Fibroblast of the conjunctiva (primary cell): ENCODE measurements at places on chromosomes 7 and 10.
A peak's percentile ranks its signal among the peaks of the same experiment; 100 is the strongest.

DNA sequence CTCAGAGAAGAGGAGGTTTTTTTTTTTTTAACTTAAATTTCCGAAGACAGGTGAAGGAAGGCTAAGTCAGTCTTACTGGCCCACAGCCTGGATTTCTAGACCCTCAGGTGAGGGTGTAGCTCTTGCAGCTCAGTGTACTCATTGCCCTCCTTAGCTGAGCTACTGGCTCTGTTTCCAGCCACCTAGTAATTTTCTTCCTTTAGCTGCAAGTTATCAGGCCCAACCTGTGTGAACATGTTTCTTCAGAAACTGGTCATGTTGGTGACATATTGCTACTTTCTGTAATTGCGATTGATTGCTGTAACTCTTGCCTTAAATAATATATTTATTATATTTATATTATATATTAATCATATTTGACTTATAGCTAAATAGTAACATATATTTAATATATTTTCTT lies 10.0 kb upstream of the TMEM229A start:
- DNase-seq = no peak

DNA sequence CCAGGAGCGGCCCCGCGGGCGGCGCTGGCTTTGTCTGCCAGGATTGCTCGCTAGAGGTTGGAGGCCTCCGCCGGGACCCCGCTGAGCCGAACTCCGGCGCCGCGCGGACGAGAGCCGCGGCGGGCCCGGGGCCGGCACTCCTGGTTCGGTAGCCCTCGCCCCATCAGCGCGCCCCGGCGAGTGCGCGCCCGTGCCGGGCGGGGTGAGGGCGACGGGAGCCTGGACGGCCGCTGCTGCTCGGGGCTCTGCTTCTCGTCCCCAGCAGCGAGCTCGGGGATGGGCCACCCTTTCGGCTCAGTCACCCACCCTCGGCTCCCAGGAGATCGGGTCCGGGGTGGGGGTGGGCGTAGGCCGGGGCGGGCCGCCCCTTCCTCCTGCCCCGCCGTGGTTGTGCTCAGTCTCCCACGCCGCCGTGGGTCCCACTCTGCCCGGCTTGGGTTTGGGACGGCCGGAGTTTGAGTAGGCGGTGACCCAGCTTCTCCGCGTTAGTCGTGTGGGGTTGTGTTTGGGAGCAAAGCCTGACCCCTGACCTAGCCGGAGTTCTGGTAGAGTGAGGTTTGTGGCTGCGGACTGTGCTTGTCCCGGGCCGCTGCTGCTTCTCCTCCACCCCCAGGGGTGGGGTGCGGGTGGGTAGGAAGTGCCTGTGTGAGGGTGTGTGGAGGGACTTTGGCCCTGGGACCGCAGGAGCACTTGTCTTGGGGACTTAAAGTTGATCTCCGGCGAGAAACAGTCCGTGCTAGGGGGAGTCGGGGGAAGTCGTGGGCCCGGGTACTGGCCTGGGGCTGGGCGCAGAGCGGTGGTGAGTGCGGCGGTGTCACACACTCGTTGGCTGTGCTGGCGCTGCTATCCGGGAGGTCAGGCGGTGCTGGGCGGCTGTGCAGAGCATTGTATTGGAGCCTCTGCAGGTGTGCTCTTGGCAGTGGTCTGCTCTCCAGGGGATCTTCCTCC lies 677 bp downstream of the TSPAN14 start:
- DNase-seq = no peak

GRCh38 chr7:55563596-55564325 lies 8.5 kb downstream of the VOPP1 start:
- DNase-seq = no peak

DNA sequence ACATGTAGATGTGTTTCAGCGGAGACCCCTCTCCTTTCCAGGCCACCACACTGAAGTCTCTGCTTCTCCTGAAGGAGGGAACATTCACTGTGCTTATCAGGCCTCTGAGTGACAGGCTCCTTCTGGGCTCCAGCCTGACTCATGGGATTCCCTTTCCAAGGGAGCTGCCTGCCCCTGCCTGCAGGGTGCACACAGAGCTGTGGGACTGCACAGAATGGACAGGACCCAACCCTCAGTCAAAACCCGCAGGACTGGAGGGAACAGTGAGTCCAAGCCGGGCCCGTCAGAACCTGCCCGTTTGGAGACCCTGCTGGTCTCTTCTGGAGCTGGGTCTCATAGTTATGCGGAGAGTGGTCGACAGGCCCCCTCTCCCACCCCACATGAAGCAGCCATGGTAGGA lies 32.6 kb downstream of the PLAC9 start:
- DNase-seq = no peak

GRCh38 chr7:9600974-9601373 lies 1167.6 kb downstream of the NXPH1 start:
- no peak for DNase-seq

DNA sequence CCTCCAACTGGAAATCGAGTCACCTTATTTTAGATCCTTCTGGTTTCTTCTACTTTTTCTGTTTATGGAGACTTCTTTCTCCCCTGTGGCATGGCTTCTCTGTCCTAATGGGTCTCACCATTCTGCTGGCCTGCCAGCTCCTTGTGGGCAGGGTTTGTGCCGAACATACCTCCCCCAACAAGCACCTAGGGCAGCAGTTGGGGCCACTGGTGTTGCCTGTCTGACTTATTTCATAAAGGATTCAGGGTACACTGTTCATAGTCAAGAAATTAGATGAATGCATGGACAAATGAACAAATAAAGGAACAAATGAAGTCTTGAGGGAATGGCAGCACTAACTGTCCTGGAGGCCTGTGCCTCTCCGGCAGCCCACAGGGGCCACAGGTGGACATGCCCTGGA lies 55.6 kb upstream of the DOCK1 start:
- no peak for DNase-seq

DNA sequence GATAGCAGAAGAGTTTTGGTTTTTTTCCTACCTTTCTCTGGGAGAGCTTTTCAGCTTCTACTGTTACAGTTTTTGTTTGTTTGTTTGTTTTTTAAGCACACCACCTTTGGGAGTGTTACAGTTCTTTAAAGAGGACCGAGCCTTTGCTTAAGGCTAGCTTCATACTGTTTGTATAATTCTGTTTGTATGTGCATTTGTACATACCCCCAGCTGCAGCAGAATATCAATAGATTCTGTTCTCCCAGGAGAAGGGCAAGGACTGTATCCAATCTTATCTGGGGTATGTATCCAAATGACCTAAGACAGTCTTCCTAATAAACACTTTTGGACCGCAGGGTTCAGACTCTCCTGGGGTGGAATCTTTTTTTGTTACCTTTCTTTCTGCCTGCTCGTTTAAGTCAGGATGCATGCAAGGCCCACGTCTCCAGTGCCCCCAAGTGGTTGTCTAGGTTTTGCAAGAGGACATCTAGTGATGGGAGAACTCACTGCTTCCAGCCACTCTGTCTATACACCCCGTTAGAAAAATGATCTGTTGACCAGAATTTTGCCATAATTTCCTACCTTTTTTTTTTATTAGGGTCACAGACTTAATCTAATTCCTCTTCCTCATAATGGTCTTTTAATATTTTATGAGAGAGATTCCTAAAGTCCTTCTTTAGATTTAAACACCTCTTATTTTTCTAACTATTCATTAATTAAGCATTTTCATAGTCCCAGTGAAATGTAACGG lies 23.9 kb downstream of the NRF1 start:
- DNase-seq = peak; percentile 69

DNA sequence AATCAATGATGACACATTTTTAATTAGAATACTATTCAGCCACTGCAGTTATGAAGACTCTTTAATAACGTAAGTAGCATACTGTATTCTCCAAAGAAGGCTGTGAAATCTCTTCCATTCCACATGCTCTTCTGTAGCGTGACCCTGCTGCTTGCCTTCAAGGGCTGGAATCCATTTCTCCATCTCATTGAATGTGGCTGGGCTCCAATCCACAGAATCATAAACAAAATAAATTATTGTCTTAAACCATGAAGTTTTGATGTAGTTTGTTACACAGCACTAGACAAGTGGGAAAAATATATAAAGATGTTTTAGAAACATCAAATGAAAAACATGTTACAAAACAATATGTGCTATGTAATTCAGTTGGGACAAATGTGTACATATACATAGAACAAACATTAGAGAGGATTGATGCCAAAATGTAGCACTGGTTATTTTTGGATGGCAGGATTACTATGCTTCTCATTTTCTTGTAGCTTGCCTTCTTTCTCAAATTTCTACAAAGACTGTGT lies 410.8 kb upstream of the PODXL start:
- DNase-seq = no peak

DNA sequence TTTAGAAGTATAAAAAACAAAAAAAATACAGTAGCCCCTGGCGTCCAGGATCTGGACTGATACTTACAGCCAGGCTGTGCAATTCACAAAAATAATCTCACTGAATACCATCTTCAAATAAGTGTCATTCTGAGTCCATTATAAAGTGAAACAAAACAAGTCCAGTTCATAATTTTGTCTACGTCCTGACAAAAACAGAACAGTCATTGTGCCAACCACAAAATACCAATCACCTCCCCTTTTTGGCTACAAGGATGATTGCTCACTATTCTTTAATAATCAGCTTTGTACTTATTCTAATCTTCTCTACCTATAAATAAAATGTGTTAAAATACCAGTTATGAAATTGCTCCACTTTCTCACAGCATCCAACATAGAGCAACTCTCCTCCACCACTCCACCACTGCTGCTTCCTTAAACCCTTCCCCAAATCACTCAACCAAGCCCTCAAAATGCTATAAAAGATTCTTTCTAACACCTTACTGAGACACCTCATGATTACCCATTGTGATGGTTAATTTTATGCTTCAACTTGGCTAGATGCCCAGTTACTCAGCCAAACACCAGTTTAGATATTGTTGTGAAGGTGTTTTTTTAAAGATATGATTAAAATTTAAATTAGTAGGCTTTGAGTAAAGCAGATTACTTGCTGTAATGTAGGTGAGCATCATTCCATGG lies 479.8 kb upstream of the SEMA3A start:
- no peak for DNase-seq

DNA sequence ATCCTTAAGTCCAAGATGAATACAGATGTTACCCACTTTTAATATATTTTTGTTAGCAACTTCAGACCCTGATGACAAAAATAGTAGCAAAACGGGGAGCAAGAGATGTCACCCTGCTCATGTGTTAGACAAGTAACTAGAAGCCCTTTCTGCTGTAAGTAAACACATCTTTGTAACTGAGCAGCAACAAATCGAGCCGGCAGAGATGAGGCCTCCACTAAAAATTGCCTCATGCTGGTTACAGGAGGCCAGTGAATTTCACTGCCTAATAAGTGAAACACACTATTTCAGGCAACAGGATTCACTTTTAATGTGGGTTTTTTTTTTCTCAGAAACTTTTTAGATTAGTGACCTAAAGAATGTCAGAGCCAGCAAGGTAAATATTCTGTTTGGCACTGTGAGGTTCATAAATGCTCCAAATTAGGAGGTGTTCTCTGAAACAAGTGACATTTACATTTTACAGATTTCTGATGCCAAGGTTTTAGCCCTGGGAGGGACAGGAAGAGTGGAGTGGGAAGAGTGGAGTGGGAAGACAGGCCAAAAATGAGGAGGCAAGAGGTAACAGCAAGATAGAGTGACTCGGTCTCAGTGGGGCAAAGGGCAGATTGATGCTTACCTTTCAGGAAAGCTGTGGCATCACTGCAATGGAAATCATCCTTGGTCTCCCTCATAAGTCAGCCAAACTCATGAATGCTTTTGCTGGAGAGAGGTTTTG lies 53.6 kb upstream of the LRRC17 start:
- DNase-seq = no peak

DNA sequence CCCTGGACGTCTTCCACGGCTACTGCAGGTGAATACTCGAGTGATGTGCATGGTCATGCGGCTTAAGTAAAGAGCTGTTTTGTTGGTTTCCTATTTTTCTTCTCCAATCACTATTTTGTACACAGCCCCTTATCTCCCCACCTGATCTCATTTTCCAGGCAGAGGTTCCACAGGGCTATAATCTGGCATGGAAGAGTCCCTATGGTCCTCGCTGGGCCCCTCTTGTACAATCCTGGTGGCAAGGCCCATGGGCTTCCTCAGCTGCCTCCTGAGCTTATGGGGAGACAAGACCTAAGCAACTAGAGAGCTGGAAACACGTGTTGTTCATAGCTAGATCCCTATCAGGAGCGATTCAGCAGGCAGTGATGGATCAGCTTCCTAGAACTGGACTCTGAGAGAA lies 181.3 kb upstream of the ADO start:
- no peak for DNase-seq

DNA sequence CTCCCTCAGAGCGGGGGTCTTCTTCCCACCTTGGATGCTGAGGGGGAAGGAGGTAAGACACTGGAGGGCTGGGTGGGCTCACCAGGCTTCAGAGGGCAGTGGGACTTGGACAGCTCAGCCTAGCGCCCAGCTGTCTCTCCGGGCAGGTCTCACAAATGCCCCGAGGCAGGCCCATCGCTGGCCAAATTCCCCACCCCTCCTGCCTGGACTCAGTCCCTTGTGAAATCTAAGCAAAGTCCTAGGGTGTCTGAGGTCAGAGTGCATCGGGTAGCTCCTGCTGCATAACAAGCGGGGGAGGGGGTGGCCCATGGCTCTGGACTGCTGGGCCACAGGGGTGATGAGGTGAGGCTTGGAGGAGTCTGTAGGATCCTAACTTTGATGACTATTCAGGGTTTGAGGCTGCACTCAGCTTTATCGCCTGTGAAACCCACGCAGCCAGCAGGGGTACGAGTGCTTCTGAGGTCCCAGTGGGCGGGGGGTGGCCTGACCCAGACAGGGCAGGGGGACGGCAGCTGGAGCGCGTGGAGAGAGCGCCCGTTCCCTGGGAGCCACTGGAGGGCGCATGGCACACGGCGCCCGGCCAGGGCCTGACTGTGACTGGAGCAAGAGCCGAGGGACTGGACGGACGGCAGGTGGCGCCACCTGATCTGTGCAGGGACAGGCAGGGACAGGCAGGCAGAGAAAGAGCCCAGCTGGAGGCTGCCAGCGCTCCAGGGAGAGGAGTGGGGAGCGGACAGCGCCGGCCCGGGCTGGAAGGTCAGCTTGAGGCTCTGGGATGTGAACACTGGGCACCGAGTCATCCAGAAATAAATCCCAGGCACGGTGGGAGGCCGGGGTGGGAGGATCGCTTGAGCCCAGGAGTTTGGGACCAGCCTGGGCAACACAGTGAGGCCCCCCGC lies 10.0 kb downstream of the CYP2W1 start:
- peak; percentile 97 for DNase-seq

- no peak for DNase-seq
Observed at GRCh38 chr7:16399265-16399831, 22.0 kb downstream of the CRPPA start.

DNA sequence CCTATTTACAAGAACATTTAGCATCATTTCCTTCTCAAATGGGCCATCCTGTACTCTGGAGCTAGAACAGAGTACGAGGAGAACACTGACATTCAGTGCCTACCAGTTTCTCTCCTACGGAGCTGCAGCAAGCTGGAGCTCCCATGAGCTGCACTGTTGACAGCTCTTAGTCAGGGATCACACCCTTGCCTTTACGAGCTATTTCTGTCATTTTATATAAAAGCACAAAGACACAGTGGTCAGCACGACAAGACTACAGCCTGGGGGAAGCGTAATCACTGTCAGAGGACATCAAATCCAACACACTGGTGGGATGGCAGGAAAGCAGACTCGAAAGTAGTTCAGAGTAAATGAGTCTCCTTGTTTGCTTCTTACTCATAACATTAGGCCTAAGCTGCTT lies 2.7 kb downstream of the CDCA7L start:
- no peak for DNase-seq
